CD4-positive, alpha-beta T cell treated with Interleukin-4 for 4 hours (primary cell): ENCODE measurements at places on chromosomes 7 and 10.

DNA sequence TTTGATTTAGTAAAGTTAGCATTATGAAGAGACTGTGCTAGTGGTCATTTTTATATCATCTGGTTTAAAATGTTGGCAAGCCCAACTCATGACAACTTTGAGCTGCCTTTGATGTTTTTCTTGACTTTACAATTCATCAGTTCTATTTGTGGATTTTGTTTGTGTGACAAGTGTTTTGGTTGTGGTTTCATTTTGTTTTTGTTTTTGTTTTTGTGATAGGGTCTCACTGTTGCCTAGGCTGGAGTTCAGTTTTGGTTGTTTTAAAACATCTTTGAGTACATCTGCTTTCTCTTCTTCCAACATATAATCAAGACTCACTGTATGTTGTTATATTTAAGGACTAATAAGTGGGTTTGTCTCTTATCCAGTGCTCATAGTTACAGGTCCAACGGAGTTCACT is 17.6 kb upstream of the SFR1 start:
- no peak for DNase-seq

DNA sequence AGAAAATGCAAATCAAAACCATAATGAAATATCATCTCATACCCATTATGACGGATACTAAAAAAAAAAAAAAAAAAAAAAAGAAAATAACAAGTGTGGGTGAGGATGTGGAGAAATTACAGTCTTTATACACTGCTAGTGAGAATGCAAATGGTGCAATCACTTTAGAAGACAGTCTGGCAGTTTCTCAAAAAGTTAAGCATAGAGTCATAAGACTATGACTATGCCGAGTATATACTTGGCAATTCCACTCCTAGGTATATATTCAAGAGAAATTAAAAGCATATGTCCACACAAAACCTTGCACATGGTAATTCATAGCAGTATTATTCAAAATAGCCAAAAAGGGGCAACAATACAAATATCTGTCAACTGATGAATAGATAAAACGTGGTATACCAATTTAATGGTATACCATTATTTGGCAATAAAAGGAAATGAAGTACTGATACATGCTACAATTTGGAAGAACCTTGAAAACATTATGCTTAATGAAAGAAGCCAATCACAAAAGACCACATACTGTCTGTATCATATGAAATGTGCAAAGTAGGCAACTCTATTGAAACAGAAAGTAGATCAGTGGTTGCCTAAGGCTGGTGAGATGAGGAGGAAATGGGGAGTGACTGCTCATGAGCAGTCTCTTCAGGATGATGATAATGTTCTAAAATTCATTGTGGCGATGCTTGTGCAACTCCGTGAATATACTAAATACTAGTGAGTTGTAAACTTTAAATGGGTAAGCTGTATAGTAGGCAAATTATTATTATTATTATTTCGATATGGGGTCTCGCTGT is 90.1 kb upstream of the NANOS1 start:
- no peak for DNase-seq

GRCh38 chr10:86038371-86038770 is 328.2 kb downstream of the GRID1 start:
- no peak for DNase-seq

DNA sequence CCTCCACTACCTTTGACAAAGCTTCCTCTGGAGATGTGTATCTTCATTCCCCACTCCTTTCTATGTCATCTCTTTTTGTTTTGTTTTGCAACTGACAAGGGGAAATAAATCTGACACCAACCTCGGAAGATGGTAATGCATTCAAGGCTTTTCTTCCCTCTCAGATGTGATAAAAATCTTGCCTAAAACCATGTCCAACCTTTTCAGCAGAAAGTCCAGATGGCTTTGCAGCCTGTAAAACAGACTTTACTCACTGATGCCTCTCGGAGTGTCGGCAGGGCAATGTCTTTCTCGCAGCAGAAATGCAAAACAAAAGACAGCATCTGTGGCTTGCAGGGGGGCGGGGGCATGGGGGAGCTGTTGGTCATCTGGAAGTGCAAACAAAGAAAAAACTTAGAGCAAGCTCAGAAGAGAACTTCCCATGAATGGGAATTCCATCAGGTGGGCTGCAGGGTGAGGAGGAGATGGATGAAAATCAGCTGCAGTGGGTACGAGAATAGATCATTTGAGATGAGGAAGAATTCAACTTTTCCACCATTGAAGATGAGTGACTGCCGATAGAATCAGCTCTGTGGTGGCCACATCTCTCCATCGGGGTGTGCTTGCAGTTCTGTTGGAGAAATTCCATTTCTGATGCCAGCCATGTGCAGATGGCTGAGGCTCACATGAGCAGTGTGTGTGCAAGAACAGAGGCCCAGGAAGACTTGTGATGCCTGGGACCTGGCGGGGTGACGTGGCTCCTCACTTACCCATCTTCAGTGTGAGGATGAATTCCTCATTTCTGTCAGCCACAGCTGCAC is 237.7 kb downstream of the WDR37 start:
- DNase-seq = no peak

- DNase-seq = no peak
Observed at GRCh38 chr10:97312897-97313296, 6.2 kb upstream of the FRAT1 start.

DNA sequence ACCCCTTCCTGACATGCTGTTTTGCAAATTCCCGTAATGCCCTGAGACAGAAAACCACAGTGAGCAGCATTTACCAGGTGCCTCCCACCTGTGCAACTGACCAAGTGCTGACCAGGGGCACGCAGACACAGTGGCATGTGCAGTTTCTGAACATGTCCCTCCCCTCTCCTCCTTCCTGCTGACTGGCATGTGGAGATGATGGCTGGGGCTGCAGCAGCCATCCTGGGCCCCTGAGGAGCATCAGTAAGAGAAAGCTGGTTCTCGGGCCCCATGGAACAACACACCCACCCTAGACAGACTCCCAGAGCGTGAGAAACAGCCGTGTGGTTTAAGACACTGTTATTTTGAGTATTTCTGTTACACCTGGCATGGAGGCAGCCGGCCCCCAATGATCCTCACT is 66.2 kb upstream of the PDGFA start:
- DNase-seq = no peak

GRCh38 chr10:71840958-71841335 is 10.1 kb downstream of the PSAP start:
- no peak for DNase-seq

- DNase-seq = no peak
Observed at GRCh38 chr10:89873055-89873454, 171.7 kb downstream of the KIF20B start.

DNA sequence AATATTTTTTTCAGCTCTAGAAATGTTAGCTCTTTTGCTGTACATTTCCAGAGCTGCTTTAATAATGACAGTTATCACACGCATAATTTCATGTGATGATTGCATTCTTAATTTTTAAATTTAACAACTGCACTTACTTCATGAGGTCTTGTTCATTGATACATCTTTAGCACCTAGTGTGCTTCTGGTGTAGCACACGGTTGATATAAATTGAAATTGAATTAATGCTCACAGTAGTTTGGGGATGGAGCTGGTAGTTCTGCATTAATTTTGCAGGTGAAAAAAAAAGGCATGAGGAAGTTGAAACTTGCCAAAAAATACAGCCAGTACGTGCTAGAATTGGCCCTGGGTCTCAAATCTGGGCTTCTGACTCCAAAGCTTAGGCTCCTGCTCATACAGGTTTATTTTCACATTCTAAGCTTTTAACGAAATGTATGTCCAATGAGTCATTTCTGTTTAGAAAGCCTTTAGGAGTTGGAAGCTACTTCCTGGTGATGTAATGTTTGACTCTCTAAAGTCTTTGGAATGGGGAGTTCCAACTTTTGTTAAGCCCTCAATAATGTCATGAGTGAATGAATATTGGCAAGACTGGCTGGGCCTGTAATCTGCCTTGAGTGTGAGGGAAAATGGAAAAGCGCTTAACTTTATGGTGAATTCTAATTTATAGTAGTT is 62.5 kb downstream of the DAGLB start:
- DNase-seq = no peak

DNA sequence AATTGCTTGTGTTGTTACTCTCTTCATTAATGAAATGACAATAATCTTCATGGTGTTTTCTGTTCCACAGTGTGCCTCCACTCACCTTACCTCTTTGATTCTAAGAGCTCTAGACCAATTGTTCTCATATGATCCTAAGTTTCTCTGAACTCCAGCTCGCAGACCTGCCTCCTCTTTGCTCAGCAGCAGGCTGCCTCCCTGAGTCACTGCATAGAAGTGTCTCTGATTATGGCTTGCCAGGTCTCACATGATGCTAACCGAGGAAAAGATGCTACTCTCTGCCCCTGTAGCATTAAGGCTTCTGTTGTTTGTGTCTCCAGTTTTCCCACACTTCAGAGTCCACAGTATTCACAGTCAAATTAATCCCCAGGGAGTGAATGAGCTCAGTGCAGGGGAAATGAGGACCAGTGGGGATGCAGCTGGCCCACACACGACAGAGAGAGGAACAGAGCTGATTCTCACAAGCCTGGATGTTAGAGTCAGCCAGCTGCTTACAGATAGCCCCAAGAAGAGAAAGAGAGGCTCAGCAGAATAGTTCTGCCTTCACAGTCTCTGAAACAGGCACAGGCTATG is 145.9 kb upstream of the EGR2 start:
- no peak for DNase-seq

DNA sequence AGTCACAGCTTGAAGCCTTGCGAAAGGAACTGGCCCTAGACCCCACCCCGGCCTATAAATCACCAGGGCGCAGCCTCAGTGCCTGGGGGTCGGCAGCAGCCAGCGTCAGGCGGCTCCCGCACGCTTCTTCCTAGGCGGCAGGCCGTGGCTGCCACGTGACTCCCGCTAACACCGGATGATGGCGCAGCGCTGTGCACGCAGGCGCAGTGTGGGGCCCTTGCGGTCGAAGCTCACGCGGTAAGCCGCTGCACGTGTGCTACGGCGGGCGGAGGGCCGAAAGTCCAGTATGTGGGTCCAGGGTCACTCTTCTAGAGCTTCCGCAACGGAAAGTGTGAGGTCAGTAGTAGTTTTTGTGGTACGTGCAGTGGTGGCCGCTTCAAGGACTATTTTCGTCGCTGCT is at the start of gene STK31:
Gene STK31 (plus strand): TSS at position 220 of the 400 bp plus-strand sequence. CDS start 67 bp downstream, at position 287.
- no peak for DNase-seq

- DNase-seq = no peak
Observed at GRCh38 chr10:1299041-1299726, 243.0 kb downstream of the WDR37 start.

- DNase-seq = no peak
Observed at GRCh38 chr7:12607134-12607533, 36.6 kb downstream of the SCIN start.

DNA sequence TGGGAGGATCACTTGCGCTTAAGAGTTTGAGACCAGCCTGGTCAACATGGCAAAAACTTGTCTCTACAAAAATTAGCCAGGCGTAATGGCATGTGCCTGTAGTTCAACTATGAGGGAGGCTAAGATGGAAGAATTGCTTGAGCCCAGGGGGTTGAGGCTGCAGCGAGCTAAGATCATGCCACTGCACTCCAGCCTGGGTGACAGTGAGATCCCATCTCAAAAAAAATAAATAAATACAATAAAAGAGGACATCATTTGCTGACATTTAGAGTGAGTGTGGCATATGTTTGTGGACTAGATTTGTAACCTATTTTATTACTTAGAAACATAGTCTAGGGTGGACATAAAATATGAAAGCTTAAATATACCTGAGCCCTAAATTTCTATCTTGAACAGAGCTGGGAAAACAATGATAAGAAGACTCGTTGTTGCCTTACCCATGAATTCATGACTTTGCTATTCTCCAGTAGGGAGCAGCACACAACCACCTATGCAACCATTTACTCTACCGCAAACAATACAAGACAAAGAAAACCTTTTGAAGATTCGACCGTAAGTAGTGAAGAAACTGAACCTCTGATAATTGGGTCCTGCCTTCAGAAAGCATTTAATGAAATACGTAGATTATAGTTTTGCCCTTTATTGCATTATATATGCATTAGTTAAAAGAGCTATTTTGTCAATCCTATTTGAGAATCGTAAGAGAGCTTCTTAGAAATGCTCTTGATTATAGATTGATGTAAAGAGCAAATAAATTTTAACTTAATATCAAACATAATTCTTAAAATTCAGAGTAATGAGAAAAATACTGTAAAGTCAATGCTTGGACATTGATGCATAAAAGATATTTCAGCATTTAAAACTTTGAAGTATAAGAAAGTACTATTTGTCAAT is 83.5 kb downstream of the GNAT3 start:
- DNase-seq = no peak

- DNase-seq = no peak
Observed at GRCh38 chr7:91434836-91435235, 170.6 kb downstream of the FZD1 start.

GRCh38 chr10:106296750-106297392 is 867.6 kb downstream of the SORCS1 start:
- DNase-seq = no peak

GRCh38 chr7:103134836-103135554 is 13.9 kb downstream of the NAPEPLD start:
- DNase-seq = no peak

- no peak for DNase-seq
Observed at GRCh38 chr7:37741776-37742175, 58.2 kb downstream of the GPR141 start.
